AG09309 (cell line): ENCODE measurements at places on chromosomes 12 and 14.

DNA sequence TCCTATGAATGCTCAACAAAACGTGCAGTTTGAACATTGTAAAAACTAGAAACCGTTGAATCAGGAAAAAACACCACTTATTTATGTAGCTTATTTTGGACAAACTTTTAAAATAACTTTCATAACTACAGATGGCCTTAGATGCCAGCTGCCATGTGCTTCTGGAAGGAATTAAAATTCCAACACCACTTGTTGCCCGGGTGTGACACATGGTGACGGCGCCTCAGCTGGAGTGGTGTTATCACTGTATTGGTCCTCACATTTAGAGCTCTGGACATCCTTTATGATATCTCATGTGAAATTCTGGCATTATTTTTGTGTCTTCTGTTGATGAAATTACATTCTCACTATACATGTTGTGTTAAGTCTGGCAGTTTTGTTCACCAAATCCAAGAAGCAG, 211.0 kb downstream of the IPO8 start:
- no peak for DNase-seq

DNA sequence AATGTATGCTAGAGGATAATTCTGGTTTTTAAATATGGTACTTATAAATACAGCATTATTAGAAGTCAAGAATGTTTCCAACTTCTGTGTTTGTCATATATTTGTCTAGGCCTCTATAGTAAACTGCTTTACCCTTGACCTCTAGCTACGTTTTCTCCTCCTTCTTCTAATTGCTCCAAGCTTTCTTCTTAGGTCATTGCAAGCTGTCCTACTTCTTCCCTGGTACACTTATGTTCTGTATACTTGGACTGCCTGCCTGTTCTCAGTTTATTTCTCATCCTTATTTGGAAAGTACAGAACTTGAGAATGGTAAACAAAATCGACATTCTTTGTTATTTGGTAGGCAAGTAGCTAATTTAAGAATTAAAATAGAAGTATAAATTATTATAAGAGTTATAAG, 23.9 kb upstream of the ATP2B1 start:
- no peak for DNase-seq

- peak; percentile 0 for DNase-seq
These were observed 59.2 kb upstream of the TSPAN8 start for GRCh38 chr12:71216725-71217579.

- DNase-seq: no peak
These were observed 17.1 kb downstream of the PRKCH start for GRCh38 chr14:61338457-61338856.

DNA sequence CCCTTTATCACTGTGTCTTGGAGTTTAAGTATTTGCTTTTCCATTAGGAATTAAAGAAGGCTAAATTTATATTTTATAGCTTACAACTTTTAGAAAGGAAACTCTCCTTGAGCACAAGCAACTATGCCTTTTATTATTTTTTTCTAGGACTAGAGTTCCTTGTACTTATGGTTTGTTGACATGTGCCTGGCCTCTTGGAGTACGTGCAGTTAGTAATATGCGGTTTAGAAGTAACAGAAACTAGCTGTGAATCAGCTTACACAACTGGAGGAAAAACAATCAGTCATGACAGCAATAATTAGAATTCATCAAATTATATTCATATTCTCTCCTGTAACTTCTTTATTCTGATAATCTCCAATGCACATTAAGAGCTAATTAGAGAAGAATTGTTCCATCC, 428.7 kb downstream of the AEBP2 start:
- no peak for DNase-seq

- peak; percentile 89 for DNase-seq
These were observed 32.6 kb upstream of the CD9 start for GRCh38 chr12:6167327-6168280.

DNA sequence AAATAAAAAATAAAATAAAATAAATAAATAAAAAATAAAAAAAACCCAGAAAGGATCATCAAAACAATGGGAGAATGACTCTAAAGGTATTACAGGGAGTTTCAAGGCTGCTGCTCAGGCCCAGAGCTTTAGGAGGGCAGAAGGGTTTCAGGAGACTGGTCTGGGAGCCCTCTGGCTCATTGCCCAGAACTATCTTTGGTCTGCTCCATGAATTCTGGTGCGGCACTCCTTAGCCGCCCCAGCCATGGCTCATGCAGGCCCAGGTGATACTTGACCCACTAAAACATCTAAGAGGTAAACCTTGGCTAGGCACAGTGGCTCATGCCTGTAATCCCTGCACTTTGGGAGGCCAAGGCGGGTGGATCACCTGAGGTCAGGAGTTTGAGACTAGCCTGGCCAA, 14.7 kb upstream of the TMED10 start:
- no peak for DNase-seq

DNA sequence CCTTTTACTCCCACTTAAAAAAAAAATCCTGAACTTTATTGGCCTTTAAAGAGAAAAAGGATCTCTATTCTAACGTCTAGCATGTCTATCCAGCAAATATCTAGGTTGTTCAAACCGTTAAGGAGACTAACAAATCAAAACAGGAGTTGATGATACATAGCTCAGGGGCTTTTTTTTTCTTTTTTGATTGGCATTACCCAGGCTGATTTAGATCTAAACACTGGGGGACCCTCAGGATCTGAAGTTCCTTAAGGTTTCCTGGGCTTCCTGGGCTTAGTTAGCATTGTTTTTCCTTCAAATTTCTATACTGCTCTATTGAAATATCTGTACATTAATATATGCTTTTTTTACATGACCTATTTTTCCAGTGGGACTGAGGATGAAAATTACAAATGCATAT, 42.3 kb downstream of the EFCAB11 start:
- DNase-seq: no peak

- no peak for DNase-seq
These were observed 1.1 kb downstream of the JAG2 start for GRCh38 chr14:105167303-105168092.

GRCh38 chr12:42679466-42679865, 89.9 kb upstream of the PRICKLE1 start:
- no peak for DNase-seq

DNA sequence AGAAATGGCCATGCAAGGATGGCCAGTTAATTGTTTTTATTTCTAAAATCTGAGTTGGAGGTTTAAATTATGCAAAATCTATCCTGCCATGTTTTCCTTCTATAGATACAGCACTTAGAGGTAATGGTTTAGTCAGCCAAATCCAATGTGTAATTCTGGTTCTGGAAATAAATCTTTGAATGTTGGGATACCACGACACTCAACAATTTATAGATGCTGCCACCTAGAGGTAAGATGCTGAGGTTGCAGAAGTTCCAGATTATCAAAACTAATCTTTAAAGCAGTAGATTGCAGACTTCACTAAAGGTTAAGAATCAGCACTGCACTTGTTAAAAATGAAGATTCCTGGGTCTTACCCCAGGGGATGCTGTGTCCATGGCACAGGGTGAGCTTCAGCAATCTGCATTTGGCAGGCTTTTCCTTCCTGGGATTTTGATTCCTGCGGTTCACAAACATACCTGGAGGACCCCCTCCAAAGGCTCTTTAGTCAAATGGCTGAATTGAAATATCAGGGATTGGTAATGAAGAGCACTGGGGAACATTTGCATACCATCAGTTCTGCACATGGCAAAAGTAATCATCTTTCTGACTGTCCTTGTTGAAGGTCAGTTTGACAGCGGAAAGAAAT, 53.4 kb upstream of the ANO4 start:
- peak; percentile 8 for DNase-seq

DNA sequence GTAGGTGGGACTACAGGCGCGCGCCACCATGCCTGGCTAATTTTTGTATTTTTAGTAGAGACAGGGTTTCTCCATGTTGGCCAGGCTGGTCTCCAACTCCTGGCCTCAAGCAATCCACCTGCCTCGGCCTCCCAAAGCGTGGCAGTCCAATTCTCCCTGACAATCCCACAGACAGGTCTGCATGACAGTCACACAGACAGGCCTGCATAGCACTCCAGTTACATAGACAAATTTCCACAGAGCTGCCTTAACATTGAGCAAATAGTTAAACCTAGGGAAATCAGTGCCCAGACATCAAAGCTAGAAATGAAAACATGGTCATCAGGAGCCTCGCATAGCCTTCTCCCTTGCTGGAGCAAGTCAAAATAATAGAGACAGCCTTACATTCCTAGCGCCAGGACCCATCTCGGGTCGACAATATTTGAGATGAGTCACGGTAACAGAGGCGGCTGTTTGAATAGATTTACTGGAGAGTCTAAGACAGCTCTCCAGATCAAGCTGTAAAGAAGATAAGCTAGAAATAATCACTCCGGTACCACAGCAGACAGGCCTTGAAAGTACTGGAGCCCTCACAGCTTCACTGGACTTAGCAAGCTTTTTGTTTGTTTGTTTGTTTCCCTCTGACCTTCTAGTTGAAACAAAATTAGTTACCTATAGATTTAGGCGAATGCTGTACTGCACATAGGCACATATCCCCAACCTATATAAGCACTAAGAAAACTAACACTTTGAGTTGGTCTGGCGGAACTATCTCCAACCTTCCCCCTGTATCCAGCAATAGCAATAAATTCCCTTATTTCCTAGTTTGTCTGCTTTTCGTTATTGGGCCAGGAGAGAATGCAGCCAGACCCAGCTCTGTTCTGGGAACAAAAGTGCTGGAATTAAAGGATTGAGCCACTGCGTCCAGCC, 23.8 kb upstream of the PYROXD1 start:
- DNase-seq: no peak

GRCh38 chr14:104221636-104222369, 83.4 kb downstream of the KIF26A start:
- no peak for DNase-seq
